ENCODE measurements at places on chromosomes 2 and 18.
A peak's percentile ranks its signal among the peaks of the same experiment; 100 is the strongest.

GRCh38 chr18:65608471-65608870 is 142.3 kb upstream of the CDH7 start:
- no peak for DNase-seq

GRCh38 chr2:37629529-37629928 is 41.9 kb downstream of the CDC42EP3 start:
- no peak for DNase-seq

DNA sequence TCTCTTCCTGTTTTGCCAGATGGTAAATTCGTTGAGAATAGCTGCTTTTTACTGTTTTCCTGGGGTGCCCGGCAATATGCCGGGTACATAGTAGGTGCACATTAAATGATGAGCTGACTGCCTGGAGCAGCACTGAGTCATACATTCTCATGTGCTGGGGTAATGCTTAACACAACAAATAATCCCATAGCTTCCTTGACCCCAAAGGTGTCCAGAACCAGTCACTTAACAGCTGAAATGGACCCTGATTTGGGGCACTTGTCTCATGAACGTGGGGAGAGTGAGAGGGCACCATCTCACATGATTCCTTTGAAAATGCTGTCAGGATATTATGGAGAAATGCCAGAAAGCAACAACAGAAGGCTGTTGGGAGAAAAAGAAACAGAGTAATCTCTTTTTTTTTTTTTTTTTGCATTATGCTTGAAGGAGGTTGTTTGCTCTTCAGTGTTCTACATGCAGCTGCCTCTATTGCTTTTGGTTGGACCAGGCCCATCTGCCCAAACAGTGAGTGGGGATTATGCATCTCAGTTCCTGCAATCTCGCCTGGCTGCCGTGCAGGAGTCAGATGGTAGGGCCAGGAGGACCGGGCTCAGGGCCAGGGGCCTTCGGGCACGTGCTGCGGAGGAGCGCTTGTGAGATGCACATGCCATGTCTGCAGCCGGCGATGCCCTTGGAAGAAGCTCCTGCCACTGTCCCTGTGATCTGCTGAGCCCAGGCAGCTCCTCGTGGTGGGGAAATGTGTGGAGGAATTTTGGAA is 162.1 kb downstream of the SH3RF3 start:
- no peak for DNase-seq

DNA sequence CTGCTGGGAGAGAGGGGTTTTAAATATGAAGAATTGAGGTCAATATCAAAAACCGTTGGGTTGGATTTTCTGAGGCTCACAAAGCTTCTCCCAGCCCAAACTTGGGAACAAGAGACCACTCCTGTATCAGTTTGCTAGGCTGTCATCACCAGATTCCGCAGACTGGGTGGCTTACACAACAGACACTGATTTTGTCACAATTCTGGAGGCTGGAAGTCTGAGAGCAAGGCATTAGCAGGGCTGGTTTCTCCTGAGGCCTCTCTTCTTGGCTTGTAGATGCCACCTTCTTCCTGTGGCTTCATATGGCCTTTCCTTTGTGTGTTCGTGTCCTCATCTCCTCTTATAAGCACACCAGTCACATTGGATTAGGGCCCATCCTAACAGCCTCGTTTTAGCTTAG is 122.9 kb upstream of the COPS8 start:
- DNase-seq, result no peak

DNA sequence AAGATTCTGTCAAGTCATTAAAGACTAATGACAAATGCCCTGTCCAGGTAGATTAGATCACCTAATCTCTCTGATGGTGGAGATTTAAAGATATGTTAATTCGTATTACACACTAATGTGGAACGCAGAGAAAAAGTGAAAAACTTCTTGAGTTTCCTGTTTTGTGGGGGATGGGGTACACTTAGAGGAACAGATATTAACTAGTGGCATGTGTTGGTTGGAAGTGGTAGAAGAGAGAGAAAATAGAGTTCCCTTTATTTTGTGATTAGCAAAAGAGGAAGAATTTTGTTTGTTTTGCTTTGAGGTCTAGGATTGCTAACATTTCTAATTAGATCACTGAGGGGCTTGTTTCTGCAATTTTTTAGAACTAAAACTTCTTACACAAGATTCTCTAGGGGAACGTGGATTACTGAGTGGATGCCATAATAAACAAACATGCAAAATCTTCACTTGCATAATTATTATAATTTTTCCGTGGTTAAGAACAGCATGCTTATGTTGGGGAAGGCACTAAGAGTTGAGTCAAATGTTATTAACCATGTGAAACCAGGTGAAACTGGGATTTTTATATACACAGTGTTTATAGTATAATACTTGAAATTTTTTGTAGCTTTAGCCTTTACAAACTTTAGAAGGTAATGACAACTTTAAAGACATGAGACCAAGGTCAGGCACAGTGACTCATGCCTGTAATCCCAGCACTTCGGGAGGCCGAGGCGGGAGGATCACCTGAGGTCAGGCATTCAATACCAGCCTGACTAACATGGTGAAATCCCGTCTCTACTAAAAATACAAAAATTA is 97.4 kb upstream of the STK17B start:
- no peak for DNase-seq

- DNase-seq, result no peak
These were observed 339.0 kb downstream of the EIPR1 start for GRCh38 chr2:3038636-3039035.

DNA sequence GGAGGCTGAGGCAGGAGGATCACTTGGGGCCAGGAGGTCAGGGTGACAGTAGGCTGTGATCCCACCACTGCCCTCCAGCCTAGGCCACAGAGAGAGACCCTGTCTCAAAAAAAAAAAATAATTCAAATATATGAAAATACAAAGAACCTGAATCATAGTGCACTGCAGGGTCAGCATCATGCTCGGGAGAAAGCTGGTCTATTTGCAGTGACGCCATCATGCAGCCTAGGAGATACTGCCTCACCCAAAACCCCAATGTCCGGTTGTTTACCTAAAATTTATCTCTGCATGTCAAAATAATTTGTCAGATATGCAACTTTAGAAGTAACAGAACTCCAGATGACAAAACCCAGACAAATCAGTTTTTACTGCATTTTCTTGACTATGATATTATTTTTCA is 61.5 kb upstream of the ALKAL2 start:
- DNase-seq, result no peak

DNA sequence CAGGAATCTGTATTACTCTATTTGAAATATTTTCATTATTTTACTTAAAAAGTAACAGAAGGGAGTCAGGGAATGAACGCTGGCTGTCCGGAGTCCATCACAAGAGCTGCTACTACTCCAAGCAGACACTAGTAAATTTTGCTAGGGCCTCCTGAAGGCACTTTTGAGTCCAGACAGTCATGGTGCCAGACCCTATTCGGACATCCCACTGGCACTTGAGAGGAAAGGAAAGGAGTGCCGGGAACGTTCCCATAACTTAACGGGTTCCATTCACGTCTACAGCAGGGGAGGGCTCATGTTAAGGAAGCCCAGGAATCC is 563 bp upstream of the GMCL1 start:
- no peak for DNase-seq

DNA sequence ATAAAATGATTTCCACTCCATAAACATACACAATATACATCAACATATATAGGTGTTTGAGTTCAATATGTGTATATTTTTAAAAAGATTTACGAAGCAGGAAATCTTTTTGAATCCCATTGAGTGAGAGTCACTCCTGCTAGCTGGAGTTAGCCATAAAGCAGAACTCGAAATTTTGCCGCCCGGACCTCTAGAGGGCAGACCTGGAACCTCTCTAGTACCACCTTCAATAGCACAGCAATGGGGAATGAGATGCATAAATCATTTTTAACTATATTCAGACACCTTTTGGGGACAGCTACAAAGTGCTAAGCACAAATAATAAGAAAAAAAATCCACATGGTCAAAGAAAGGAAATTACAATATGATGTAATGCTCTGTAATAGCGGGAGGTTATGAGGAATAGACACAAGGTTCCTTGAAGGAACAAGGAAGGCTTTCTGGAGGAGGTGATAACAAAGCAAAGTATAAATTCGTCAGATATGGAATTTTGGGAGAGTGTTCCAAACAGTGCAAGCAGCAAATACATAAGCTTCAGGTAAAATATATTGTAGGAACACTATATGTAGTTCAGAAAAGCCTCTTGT is 533.4 kb downstream of the ERBB4 start:
- DNase-seq, result peak; percentile 74

DNA sequence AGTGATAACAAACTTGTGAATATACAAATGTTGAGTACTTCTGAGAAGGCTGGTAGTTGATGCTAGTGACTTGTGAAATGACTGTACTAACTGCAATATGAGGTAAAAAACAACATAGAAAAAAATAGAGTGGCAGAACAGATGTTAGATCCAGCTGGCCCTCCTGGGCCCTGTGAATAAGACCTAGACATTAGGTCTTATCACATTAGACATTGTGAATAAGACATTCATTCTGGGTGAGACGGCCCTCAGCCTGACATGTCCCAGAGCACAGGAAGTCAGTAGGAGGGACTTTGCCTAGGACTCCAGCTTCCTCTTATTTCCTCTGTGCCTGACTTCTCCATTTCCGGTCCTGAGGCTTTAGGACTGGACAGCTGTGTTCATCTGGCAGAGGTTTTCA is 22.9 kb downstream of the DOK1 start:
- no peak for DNase-seq

DNA sequence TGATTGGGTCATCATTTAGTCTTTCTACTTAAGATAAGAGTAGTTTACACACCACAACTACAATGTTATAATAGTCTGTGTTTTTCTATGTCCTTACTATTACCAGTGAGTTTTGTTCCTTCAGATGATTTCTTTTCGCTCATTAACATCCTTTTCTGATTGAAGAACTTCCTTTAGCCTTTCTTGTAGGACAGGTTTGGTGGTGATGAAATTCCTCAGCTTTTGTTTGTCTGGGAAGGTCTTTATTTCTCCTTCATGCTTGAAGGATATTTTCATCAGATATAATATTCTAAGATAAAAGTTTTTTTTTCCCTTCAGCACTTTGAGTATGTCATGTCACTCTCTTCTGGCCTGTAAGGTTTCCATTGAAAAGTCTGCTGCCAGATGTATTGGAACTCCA is 38.0 kb upstream of the SLC16A14 start:
- DNase-seq, result no peak

- no peak for DNase-seq
These were observed 5.1 kb downstream of the SULT1C3 start for GRCh38 chr2:108244667-108245414.

- no peak for DNase-seq
These were observed 145.6 kb downstream of the FAM161A start for GRCh38 chr2:61707984-61708852.

- DNase-seq, result no peak
These were observed 572.3 kb downstream of the IRS1 start for GRCh38 chr2:226227341-226227740.

DNA sequence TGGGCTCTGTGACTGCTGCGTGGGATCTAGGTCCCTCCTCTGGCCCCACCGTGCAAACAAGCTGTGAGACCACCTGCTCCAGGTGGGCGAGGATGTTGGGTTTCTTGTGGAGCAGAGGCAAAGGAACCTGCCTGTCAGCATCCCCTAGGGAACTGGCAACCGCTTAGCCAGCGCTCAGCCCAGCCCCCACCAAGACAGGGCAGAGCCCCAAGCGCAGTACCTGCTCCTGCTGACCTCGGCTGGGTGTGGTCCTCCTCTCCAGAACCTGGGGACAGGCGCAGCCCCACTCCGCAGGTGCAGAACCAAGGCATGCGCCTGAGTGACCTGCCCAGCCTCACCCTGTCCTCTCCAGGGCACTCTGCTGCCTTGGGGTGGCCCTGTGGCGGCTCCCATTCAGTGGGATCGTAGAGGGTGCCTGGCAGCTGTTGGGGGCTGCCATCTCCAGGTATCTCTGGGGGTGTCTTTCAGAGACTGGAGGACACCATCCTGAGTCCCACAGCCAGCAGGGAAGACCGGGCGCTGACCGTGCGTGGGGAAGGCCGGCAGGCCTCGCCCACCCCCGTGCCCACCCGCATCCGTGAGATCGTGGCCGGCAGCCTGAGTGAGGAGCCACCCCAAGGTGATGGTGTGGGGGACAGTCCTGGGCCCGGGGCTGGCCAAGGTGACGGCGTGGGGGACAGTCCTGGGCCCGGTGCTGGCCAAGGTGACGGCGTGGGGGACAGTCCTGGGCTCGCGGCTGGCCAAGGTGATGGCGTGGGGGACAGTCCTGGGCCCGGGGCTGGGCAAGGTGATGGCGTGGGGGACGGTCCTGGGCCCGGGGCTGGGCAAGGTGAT is 12.3 kb downstream of the CROCC2 start:
- DNase-seq, result peak; percentile 15

DNA sequence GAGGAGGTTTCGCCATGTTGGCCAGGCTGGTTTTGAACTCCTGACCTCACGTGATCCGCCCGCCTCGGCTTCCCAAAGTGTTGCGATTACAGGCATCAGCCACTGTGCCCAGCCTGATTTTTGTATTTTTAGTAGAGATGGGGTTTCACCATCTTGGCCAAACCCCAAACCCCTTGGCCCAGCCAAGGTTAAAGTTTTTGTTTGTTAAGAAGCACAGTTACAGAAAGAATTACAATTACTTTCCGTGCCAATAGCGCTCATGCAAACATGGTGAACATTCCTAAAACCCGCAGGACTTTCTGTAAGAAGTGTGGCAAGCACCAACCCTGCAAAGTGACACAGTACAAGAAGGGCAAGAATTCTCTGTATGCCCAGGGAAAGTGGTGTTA is 26.1 kb downstream of the ITSN2 start:
- DNase-seq, result no peak

- DNase-seq, result no peak
These were observed 341.5 kb upstream of the PKDCC start for GRCh38 chr2:41706286-41706685.

DNA sequence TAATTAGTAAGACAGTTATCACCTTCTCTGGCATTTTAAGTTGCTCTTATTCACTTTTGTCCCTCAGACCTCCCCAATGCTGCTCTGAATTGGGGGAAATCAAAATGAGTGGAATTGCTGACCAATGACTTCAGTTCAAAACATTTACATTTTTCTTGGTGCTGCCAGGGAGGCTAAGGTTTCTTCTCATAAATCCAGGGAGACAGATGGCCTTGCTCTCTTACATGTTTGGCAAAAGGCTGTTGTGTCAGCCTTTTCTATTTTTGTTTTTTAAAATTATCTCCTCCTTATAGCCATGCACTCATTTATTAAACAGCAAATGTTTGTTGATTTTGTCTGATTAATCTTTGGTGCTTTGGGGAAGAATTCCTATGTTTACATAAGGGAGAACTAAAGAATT is 82.0 kb downstream of the GALNT13 start:
- no peak for DNase-seq

- DNase-seq, result no peak
These were observed 279.2 kb downstream of the ALPK2 start for GRCh38 chr18:58349650-58350049.

DNA sequence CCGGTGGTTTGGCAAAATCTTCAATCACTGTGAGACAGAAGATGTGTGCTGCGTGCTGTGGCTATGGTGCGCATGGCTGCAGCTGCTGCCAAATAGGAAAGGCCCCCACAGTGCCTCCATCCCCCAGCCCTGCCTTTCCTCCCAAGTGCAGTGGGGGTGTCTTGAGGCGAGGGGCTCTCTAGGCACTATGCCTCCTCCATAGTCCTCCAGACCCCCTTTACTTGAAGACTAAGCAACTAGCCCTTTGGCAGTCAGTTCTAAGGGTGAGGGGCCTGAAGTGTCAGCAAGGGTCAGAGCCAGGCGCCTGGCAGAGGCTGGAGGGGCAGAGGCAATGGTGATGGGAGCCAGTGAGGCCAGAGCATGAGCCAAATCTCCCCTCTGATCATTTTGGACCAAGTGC is 13.6 kb upstream of the TMEM185B start:
- no peak for DNase-seq
